ENCODE measurements at places on chromosomes 1 and 21. TPM values are rescaled to one million over a fixed set of nuclear protein-coding genes. Genes with fewer than 3 reads are reported as not detected.

- no peak overlapping the region for H3K27ac ChIP-seq
- no peaks in the 10 kb centered on the region for H3K27me3 ChIP-seq
- H3K4me3 ChIP-seq: no peak overlapping the region
Observed at GRCh38 chr1:7010534-7011200, 225.4 kb downstream of the CAMTA1 start.

DNA sequence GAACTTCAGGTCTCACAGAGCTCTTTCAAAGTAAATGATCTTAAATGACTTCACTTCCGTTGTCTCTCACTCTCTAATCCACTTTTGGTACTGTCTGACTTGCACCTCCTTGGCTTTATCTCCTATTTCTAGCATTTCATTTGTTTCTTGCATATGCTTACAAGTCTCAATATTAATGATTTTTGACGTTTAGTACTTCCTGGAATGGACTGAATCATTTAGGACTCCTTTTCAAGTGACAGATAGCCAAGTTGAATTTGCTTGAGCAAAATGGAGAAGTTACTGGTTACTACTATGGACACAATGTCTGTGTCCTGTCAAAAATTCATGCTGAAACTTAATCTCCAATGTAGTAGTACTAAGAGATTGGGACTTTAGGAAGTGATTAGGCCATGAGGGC is 7.0 kb upstream of the SGIP1 start:
- H3K27ac ChIP-seq: no peak overlapping the region
- no peaks in the 10 kb centered on the region for H3K27me3 ChIP-seq
- no peaks in the 10 kb centered on the region for H3K36me3 ChIP-seq
- no peak overlapping the region for H3K4me3 ChIP-seq
- DNase-seq: no peak
- H3K4me1 ChIP-seq: no peaks in the 10 kb centered on the region

DNA sequence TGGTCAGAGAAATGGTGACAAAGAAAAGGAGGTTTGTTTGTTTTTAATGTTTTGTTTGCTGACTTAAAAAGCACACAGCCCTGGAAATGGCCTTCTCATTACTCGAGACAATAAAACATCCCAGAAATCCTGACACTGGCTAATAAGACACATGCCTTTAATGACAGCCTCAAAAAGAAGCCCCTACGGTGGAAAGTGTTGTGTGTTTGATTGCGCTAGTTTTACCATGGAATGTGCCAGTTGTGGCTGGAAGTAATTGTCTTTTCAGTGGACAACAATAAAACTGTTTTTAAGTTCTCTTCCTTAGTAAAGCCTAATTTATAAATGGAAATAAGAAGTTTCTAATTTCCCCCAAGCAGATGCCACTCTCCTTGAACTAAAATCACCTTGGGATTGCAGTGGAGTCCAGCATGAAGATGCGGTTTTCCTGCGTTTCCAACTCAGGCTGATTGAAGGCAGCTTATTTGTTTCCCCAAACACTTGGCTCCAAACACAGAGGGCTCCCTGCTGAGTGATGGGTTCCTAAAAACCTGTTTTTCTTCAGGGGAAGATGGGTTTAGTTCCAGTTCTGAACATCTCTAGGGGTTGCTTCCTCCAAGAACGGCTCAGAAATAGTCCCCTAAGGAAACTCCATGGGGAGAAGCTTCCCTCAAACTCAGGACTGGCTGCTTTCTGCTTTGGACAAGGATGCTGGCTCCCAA is 54.3 kb downstream of the CD247 start:
- no peak overlapping the region for H3K27ac ChIP-seq
- H3K4me3 ChIP-seq: no peak overlapping the region
- no peaks in the 10 kb centered on the region for H3K36me3 ChIP-seq

DNA sequence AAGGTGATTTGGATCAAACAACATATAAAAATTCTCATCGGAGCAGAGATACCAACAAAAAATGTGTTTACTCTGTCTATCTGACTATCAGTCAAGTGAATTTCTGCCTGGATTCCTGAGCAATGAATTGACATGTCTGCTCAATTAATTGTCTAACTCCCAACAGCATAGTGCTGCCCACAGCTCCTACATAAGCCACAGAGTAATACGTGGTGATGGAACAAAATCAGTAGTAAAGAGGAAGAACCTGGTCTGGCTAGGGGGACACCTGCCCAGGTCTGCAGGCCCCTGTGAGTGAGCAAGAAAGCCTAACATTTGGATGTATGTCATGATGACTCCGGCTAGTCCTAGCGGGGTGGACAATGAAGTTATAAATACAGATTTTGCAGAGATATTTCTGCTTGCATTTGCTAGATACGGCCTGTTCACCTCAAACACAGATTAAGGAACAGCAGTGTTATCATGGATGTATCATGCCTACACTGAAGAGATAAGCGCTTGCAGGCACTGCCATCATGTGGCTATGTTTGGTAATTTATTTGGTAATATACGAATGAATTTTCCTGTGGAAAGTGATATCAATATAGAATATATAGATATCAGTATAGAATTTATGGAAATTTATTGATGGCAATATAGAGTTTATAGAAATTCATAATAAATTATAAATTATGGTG is 69.6 kb upstream of the LRRC8B start:
- no peaks in the 10 kb centered on the region for H3K4me1 ChIP-seq
- DNase-seq: no peak
- no peaks in the 10 kb centered on the region for H3K27me3 ChIP-seq

SHISAL2A gene
- not detected for total RNA-seq

- no peak for DNase-seq
- no peaks in the 10 kb centered on the region for H3K36me3 ChIP-seq
- no peaks in the 10 kb centered on the region for H3K4me1 ChIP-seq
- no peak overlapping the region for H3K27ac ChIP-seq
- no peak overlapping the region for H3K4me3 ChIP-seq
- H3K27me3 ChIP-seq: no peaks in the 10 kb centered on the region
Observed at GRCh38 chr1:158675563-158676323, 10.8 kb downstream of the SPTA1 start.

DNA sequence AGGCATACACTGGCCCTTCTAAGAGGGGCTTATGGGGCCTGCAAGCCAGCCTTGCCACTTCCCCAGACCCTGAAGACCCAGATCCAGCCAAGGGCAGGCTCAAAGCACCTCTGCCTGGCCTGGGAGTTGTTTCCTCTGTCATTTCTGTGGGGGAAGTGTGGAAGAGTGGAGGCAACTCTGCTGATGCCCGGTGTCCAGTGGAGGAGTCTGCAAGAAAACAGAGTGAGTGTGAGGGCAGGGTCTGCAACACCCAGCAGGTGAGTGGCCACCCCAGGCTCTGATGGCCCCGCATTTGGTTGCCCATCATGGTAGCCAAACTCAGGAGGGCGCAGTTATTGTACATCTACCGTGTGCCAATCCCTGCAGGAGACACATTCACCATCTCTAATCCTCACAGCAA is 8.4 kb downstream of the CLEC20A start:
- H3K36me3 ChIP-seq: no peaks in the 10 kb centered on the region
- no peak overlapping the region for H3K27ac ChIP-seq
- no peak for DNase-seq

- no peaks in the 10 kb centered on the region for H3K36me3 ChIP-seq
- H3K4me1 ChIP-seq: no peaks in the 10 kb centered on the region
- no peaks in the 10 kb centered on the region for H3K27me3 ChIP-seq
- H3K27ac ChIP-seq: no peak overlapping the region
- peak; percentile 59 for DNase-seq
- H3K4me3 ChIP-seq: no peak overlapping the region
Observed at GRCh38 chr1:204258213-204259115, 44.7 kb upstream of the GOLT1A start.

DNA sequence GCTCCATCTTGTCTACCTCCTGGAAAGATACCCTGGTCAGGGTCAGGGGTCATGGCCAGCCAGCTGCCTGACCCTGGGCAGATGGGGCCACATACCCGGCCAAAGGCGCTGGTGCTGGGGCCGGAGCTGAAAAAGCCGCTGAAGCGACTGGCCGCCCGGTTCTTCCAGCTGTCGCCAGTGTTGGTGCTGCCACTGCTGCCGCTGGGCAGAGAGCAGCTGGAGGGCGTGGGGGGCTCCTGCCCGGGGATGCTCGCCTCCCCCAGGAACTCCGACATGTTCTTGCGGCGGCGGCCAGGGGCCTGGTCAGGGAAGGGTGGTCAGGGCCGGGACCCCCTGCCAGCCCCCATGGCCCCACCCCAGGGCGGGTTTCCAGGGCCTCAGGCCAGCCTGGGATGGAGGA is 7.2 kb upstream of the TNFRSF25 start:
- H3K4me3 ChIP-seq: no peak overlapping the region
- no peaks in the 10 kb centered on the region for H3K27me3 ChIP-seq

GRCh38 chr1:17645068-17645911 is 105.8 kb downstream of the ARHGEF10L start:
- H3K4me1 ChIP-seq: no peaks in the 10 kb centered on the region
- DNase-seq: no peak
- H3K36me3 ChIP-seq: no peaks in the 10 kb centered on the region
- H3K27me3 ChIP-seq: no peaks in the 10 kb centered on the region

TSSK3 gene
- 2.3 TPM for total RNA-seq

- no peaks in the 10 kb centered on the region for H3K4me1 ChIP-seq
- no peaks in the 10 kb centered on the region for H3K27me3 ChIP-seq
- no peak overlapping the region for H3K27ac ChIP-seq
Observed at GRCh38 chr1:173098117-173098516, 47.4 kb upstream of the TNFSF18 start.

CD53 gene
- 162 TPM for total RNA-seq

COP1 gene
- 113 TPM for total RNA-seq

DNA sequence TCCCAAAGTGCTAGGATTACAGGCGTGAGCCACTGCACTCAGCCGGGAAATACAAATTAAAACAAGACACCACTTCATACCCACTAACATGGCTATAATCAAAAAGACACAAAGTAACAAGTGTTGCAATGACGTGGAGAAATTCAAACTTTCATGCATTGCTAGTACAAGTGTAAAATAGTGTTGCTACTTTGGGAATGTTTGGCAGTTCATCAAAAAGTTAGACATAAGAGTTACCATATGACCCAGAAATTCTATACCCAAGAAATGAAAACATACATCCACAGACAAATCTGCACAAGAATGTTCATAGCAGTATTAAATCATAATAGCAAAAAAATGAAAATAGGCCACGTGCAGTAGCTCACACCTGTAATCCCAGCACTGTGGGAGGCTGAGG is 16.4 kb downstream of the FOXJ3 start:
- no peaks in the 10 kb centered on the region for H3K27me3 ChIP-seq
- peaks cover 60% of the 10 kb centered on the region for H3K4me1 ChIP-seq
- no peak overlapping the region for H3K27ac ChIP-seq
- no peak overlapping the region for H3K4me3 ChIP-seq

GRCh38 chr1:59232216-59232615 is 64.7 kb upstream of the FGGY start:
- no peaks in the 10 kb centered on the region for H3K36me3 ChIP-seq
- no peaks in the 10 kb centered on the region for H3K27me3 ChIP-seq

DNA sequence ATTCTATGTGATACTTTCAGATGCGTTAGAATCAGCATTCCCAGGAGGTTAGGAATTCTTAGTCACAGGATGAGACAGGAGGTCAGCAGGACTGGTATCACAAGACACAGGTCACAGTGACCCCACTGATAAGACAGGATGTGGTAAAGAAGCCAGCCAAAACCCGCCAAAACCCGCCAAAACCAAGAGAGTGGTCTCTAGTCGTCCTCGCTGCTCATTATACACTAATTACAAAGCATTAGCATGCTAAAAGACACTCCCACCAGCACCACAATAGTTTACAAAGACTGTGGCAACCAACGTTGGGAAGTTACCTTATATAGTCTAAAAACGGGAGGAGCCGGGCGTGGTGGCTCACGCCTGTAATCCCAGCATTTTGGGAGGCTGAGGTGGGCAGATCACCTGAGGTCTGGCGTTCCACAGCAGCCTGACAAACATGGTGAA is 13.9 kb upstream of the ACTA1 start:
- no peaks in the 10 kb centered on the region for H3K27me3 ChIP-seq
- no peak overlapping the region for H3K27ac ChIP-seq
- no peak overlapping the region for H3K4me3 ChIP-seq
- no peak for DNase-seq
- H3K4me1 ChIP-seq: no peaks in the 10 kb centered on the region
- peaks cover 7% of the 10 kb centered on the region for H3K36me3 ChIP-seq

STIL gene
- total RNA-seq: 3.1 TPM

DNA sequence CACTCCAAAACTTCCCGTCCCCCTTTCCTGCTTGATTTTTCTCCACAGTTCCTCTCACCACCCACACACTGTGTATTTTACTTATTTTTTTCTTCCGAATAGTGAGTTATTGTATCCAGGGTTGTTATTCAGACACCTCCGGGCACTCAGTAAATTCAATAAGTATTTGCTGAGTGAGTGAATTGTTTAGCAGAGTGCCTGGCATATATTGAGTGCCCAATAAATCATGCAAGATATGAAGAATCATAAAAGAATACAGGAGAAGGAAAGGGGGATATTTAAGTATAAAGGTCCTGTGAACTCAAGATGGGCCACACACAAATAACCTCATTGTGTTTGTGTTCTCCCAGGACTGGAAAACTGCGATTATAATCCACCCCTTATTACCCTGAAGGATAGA is 139.9 kb downstream of the GALNT2 start:
- no peak overlapping the region for H3K4me3 ChIP-seq
- peak overlapping the region; percentile 78 for H3K27ac ChIP-seq
- no peaks in the 10 kb centered on the region for H3K27me3 ChIP-seq
- no peaks in the 10 kb centered on the region for H3K36me3 ChIP-seq

- no peak overlapping the region for H3K27ac ChIP-seq
- H3K27me3 ChIP-seq: no peaks in the 10 kb centered on the region
- H3K4me1 ChIP-seq: no peaks in the 10 kb centered on the region
- no peak overlapping the region for H3K4me3 ChIP-seq
Observed at GRCh38 chr1:246420300-246420699, 86.8 kb downstream of the SMYD3 start.

GRCh38 chr1:5311634-5312292 is 657.4 kb downstream of the AJAP1 start:
- no peak overlapping the region for H3K27ac ChIP-seq
- no peaks in the 10 kb centered on the region for H3K36me3 ChIP-seq
- H3K4me3 ChIP-seq: no peak overlapping the region
- DNase-seq: no peak
- no peaks in the 10 kb centered on the region for H3K27me3 ChIP-seq
- H3K4me1 ChIP-seq: peaks cover 6% of the 10 kb centered on the region

B3GALT2 gene
- total RNA-seq: 2.7 TPM

DNA sequence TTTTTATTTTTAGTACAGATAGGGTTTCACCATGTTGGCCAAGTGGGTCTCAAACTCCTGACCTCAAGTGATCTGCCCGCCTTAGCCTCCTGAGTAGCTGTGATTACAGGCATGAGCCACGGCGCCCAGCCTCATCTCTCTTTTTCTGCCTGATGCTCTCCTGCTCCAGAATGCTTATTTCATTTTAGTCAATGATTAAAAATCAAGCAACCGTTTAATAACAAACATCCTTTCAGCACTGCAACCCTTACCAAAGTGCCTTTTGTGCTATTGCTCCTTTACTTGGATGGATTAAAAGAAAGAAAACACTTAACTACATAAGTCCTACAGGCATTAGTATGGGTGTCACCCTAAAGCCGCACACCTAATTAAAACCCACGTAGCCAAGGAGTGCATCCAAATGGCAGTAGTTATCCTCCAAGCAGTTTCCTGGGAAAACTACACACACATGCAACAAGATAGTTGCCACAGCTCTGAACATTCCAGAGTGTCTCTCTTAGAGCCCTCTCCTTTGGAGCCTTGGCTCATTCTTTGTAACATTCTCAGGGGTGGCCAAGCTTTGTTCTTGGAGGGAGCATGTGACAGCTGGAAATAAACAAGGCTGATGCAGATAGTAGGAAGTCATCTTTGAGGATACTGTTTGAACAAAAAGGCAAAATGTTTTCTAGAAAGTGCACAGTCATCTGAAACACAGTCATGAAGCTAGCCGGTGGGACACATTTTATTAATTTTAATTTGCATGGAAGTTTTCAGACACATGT is 51.2 kb downstream of the KCNJ15 start:
- DNase-seq: no peak
- H3K27ac ChIP-seq: peak overlapping the region; percentile 63
- no peaks in the 10 kb centered on the region for H3K36me3 ChIP-seq

IGSF5 gene
- total RNA-seq: not detected

Data from upper lobe of left lung (tissue), 6 donors.